ENCODE measurements at places on chromosomes 16 and 17. TPM values are rescaled to one million over a fixed set of nuclear protein-coding genes. Genes with fewer than 3 reads are reported as not detected.
A peak's percentile ranks its signal among the peaks of the same experiment; 100 is the strongest.

The FSCN2 gene
- total RNA-seq = 0.75 TPM

- no peak for DNase-seq
- H3K36me3 ChIP-seq = no peaks in the 10 kb centered on the region
- no peak overlapping the region for H3K4me3 ChIP-seq
- H3K4me1 ChIP-seq = no peaks in the 10 kb centered on the region
Observed at GRCh38 chr17:69431835-69432234, 17.3 kb downstream of the MAP2K6 start.

GRCh38 chr17:21119247-21119918 is 7.4 kb upstream of the DHRS7B start:
- no peak overlapping the region for H3K4me3 ChIP-seq
- peak; percentile 70 for DNase-seq
- no peaks in the 10 kb centered on the region for H3K36me3 ChIP-seq

GRCh38 chr17:74059479-74060240 is 143.8 kb upstream of the RPL38 start:
- H3K27ac ChIP-seq = no peak overlapping the region
- no peaks in the 10 kb centered on the region for H3K4me1 ChIP-seq
- no peak for DNase-seq
- H3K4me3 ChIP-seq = no peak overlapping the region
- no peaks in the 10 kb centered on the region for H3K36me3 ChIP-seq

GRCh38 chr17:17970699-17971430 is 1.3 kb downstream of the TOM1L2 start:
- DNase-seq = no peak
- H3K36me3 ChIP-seq = no peaks in the 10 kb centered on the region
- H3K27ac ChIP-seq = peak overlapping the region; percentile 82
- peaks cover 38% of the 10 kb centered on the region for H3K4me1 ChIP-seq
- peak overlapping the region; percentile 30 for H3K4me3 ChIP-seq
- no peaks in the 10 kb centered on the region for H3K27me3 ChIP-seq

Measured in CD4-positive, alpha-beta memory T cell (primary cell).